Stimulated activated CD4-positive, alpha-beta T cell treated with anti-CD3 and anti-CD28 coated beads, Interleukin-15, amount 100 ng/mL, for 24 hours (primary cell): ENCODE measurements at places on chromosomes 6 and 20.

DNA sequence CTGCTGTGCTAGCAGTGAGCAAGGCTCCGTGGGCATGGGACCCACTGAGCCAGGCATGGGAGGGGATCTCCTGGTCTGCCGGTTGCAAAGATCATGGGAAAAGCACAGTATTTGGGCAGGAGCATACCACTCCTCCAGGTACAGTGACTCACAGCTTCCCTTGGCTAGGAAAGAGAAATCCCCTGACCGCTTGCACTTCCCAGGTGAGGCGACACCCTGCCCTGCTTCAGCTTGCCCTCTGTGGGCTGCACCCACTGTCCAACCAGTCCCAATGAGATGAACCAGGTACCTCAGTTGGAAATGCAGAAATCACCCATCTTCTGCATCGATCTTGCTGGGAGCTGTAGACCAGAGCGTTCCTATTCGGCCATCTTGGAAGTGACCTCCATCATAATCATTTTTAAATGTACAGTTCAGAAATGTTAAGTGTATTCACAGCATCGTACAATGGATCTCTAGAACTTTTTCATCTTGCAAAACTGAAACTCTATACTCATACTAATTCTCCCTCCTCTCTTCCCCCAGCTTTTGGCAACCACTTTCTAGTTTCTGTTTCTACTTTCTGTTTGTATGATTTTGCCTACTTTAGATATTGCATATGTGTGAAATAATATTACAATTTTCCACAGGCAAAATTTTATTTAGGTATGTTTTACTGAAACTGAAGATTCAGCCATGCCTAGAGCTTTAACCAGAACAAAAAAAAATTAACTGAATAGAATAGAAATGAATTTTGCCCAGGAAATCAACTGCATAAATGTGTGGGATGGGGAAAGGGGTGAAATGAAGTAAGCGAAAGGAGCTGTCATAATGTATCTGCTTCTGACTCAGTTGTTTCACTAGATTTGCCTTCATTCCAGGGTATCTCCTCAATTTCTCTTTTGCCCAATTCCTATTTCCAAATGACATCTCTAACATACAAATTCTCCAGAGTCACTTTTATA lies 100.0 kb downstream of the RWDD2A start:
- DNase-seq, result no peak

- DNase-seq, result no peak
Observed at GRCh38 chr20:16369441-16369840, 203.8 kb downstream of the KIF16B start.

DNA sequence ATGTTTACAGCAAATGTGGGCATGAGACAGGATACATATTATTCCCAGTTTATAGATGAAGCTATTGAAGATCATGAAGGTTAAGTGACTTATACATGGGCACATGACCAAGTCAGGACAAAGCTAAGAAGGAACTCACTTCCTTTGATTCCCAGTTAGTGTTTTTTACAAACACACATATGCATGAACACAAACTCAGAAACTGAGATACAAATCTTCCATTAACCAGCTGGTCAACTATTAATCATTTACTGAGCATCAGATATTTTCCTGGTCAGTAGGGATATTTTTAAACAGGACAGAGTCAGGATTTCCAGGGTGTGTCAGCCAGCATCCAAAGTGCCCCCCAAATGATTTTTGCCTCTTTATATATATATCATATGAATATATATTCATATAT lies 222.2 kb downstream of the OGFRL1 start:
- no peak for DNase-seq

DNA sequence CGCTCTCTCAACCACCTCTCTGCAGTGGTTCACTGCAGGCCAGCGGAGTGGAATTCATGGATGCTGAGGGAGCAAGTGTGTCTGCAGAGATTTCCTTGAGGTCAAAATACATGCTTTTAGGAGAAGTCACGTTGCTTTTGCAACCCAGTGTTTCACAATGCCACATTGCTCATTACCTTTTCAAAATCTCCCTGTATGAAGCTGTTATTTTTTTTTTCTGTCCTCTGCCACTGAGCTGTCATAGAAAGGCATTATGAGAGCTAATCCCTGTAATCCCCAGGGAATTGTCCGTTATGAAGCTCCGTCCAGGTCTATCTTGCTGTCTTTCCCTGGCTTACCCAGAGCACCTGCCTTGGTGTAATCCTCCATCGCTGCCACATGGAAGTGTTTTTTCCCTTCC lies 60.5 kb upstream of the SLC22A23 start:
- DNase-seq, result no peak

GRCh38 chr6:9593554-9593953 lies 821.3 kb downstream of the TFAP2A start:
- no peak for DNase-seq

DNA sequence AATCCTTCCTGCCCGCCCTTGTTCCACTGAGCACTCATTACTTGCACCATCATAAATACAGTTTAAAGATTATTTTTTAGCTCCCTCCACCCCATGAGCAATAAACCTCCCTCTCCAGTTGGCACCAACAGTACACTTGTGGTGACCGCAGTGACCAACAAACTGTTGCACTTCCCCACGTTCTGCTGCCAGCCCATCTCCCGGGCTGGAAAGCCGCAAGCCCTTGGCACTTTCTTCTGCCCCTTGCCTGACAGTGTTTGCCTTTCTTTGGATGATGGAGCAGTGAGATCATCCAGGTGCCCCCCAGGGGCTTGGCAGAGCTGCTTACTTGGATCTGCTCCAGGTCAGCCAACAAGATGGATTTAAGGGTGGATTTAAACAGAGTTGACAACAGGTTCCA lies 21.6 kb downstream of the KCNB1 start:
- no peak for DNase-seq

DNA sequence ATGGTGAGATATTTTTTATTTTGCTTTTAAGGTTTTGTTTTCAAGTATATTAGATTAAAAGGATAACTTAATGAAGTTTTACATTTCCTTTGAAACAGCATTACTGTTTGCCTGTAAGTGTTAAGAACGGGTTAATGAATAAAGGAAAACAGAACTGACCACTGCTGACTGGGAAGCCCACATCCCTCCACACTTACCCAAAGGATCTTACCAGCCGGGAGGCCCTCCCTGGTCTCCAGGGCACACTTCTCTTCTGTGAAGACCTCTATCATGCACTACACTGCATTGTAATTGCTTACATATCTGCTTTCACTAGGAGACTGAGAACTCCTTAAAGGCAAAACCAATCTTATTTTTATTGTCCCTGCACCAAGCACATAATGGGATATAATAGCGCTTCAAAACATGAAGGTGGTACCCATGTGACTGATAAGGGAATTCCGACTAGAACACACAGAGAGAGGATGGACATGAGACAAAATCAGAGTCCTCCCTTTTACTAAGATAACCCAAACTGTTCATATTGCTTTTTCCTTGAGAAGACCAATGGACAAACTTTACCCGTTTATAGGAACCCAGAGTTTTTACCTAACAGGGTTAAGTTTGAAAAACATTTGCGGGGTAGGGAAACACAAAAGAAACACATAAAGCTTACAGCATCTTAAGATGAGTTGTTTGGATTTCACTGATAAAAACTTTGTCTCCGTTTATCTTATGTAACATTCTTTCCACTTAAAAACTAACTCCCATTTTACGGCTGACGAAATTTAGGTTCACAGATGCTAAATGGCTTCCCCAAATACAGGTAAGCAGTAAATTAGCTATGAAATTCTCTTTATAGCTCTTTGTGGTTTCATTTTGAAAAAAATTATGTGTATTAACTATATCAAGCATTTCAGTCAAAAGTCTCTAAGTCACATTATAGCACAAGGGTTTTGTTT lies 8.7 kb downstream of the EZR start:
- DNase-seq, result no peak

GRCh38 chr6:41278699-41279405 lies 7.6 kb downstream of the TREM1 start:
- DNase-seq, result peak; percentile 75

- DNase-seq, result no peak
Observed at GRCh38 chr6:150185732-150186117, 42.9 kb downstream of the PPP1R14C start.

DNA sequence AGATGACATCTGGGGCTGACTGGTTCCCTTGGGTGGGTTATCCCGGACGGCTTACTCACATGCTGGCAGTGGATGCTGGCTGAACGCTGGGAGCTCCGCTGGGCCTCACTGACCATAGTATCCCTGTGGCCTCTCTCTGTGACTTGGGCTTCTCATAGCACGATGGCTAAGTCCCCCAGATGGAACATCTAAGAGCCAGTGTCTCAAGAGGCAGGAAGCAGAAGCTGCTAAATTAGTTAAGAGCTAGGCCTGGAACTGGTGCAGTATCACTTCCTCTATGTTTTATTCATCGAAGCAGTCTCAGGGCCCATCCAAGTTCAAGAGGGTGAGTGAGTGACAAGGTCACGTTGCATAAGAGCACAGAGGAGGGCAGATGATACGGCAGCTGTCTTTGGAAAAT lies 116.5 kb upstream of the LAMP5 start:
- no peak for DNase-seq

- no peak for DNase-seq
Observed at GRCh38 chr6:39188098-39188450, 41.2 kb downstream of the KCNK5 start.

- no peak for DNase-seq
Observed at GRCh38 chr20:63934271-63935068, 21.7 kb downstream of the UCKL1 start.

- DNase-seq, result no peak
Observed at GRCh38 chr20:38970302-38970701, 8.2 kb downstream of the DHX35 start.
